Camera-type eye (tissue), 1 donor: ENCODE measurements at places on chromosomes 3 and 15. TPM values are rescaled to one million over a fixed set of nuclear protein-coding genes. Genes with fewer than 3 reads are reported as not detected.

PRICKLE2 gene
- 126 TPM for total RNA-seq

LTK gene
- total RNA-seq, result 2.3 TPM

TIMP4 gene
- 3.1 TPM for total RNA-seq

BSN gene
- total RNA-seq, result 14.3 TPM

AADACL2 gene
- 1.3 TPM for total RNA-seq

UBE2E2 gene
- total RNA-seq, result 81.6 TPM

THPO gene
- total RNA-seq, result not detected

GRAMD2A gene
- total RNA-seq, result 0.66 TPM

LYZL4 gene
- not detected for total RNA-seq

CLDN1 gene
- total RNA-seq, result 9.4 TPM

FEZF2 gene
- total RNA-seq, result 14.3 TPM

BMF gene
- 20.1 TPM for total RNA-seq

SSR3 gene
- 72.2 TPM for total RNA-seq

IQCF5 gene
- total RNA-seq, result not detected

CLDN18 gene
- total RNA-seq, result not detected

RHOV gene
- total RNA-seq, result 7.2 TPM

FOXP1 gene
- total RNA-seq, result 152 TPM

PSTPIP1 gene
- total RNA-seq, result 3.4 TPM

CFAP44 gene
- 16.9 TPM for total RNA-seq

GRAMD1C gene
- total RNA-seq, result 37.1 TPM

TMEM45A gene
- 16.9 TPM for total RNA-seq

ANKRD63 gene
- not detected for total RNA-seq

CD96 gene
- total RNA-seq, result 1.3 TPM

GPR27 gene
- total RNA-seq, result 9.1 TPM

LIPC gene
- total RNA-seq, result 0.55 TPM

ACP3 gene
- total RNA-seq, result 3.7 TPM

BLM gene
- total RNA-seq, result 5.5 TPM

CORO2B gene
- 43.0 TPM for total RNA-seq

P2RY1 gene
- total RNA-seq, result 47.6 TPM

MKRN3 gene
- total RNA-seq, result 34.4 TPM

BNC1 gene
- 1.1 TPM for total RNA-seq

MCTP2 gene
- 8.6 TPM for total RNA-seq

PRSS50 gene
- 1.2 TPM for total RNA-seq

AGTR1 gene
- 3.5 TPM for total RNA-seq

SCN11A gene
- 1.4 TPM for total RNA-seq

EOGT gene
- 88.0 TPM for total RNA-seq

CHRNA5 gene
- total RNA-seq, result 3.6 TPM

CP gene
- total RNA-seq, result 47.8 TPM

PRR20G gene
- total RNA-seq, result not detected

FGF12 gene
- total RNA-seq, result 13.0 TPM

HRG gene
- total RNA-seq, result not detected

EEFSEC gene
- total RNA-seq, result 15.8 TPM
